ENCODE measurements at places on chromosomes 2 and 18.
A peak's percentile ranks its signal among the peaks of the same experiment; 100 is the strongest.

GRCh38 chr2:113176696-113177355 lies 3.1 kb downstream of the PSD4 start:
- DNase-seq: no peak

- no peak for DNase-seq
Measured at GRCh38 chr2:72896446-72896845, 9.2 kb downstream of the SPR start.

- peak; percentile 53 for DNase-seq
Measured at GRCh38 chr2:207692206-207693065, 19.0 kb upstream of the CCNYL1 start.

- DNase-seq: no peak
Measured at GRCh38 chr2:101638181-101638711, 59.3 kb upstream of the MAP4K4 start.

GRCh38 chr2:233079473-233079877 lies 19.3 kb downstream of the INPP5D start:
- no peak for DNase-seq

- peak; percentile 83 for DNase-seq
Measured at GRCh38 chr2:29747786-29748470, 173.5 kb downstream of the ALK start.

DNA sequence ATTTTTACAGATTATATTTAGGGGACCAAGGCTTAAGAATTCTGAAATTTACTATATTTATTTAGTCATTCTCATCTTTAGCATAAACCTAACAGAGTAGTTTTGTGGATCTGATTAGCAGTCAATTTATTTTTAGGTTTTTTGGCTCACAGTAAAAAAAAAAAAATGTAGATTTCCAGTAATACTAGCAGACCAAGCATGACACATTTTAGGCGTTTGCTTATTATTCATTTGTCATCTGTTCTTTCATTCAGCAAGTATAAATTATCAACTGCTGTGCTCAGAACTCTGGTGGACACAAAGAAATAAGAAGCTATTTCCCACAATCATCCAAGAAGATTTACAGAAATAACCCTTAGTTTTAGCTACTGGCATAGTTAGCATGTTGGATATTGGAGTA lies 20.6 kb downstream of the PDE1A start:
- DNase-seq: no peak

GRCh38 chr2:98839292-98839691 lies 96.7 kb downstream of the CRACDL start:
- DNase-seq: no peak

DNA sequence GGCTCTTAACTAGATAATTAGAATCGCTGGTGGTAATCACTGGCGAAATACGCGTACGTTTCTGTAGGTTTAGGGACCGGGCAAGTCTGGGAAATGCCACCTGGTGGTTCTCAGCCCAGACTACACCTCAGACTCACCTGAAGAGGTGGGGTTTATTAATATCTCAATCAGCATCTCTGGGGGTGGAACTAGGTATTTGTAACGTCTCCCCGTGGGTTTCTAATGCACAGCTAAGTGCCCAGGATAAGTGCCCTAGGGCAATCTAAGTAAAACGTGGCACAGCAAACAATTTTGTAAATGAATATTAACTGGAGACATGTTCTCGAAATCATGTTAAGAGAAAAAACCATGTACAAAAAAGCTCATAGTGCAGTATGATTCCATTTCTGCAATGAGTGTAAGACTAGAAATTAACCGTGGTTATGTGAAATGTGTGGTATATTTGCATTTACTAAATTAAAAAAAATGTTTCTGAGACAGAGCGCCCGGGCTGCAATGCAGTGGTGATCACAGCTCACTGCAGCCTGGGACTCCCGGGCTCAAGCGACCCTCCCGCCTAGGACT lies 760 bp upstream of the CNOT11 start:
- DNase-seq: no peak

DNA sequence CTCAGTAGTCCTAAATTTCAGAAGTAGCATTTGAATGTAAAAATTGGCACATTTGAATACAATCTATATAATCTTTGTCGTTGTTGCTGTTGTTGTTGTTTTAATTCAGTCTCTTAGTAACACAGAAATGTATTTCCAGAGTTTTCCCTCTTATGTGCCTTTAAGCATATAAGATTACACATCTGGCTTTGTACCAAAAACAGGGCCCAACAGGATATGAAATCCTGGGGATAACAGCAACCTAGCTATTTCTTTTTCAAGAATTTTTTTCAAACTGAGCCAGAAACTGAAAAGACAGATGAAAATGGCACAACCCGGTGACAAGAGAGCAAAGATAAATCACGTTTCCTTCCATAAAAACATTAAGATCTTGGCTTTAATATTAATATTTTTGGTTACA lies 906.7 kb downstream of the NRXN1 start:
- no peak for DNase-seq

DNA sequence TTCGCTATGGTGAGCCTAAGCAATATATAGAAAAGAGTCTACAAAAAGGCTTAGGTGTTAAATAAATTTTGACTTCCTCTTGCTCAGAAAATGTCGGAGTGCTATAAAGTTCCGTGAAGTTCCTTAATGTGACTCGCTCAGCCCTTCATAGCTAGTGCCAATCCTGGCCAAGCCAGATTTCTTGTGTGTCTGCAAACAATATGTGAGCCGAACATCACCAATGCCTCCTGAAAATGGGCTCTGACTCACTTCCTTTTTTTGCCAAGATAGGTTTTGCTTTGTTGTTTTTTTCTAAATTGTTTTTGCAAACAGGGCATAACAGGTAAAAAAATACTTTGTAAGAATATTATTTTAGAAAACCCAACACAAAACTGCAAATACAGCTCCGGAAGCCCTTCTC lies 26.1 kb downstream of the CDC42EP3 start:
- peak; percentile 81 for DNase-seq

GRCh38 chr2:237125967-237126366 lies 40.3 kb downstream of the COPS8 start:
- no peak for DNase-seq

DNA sequence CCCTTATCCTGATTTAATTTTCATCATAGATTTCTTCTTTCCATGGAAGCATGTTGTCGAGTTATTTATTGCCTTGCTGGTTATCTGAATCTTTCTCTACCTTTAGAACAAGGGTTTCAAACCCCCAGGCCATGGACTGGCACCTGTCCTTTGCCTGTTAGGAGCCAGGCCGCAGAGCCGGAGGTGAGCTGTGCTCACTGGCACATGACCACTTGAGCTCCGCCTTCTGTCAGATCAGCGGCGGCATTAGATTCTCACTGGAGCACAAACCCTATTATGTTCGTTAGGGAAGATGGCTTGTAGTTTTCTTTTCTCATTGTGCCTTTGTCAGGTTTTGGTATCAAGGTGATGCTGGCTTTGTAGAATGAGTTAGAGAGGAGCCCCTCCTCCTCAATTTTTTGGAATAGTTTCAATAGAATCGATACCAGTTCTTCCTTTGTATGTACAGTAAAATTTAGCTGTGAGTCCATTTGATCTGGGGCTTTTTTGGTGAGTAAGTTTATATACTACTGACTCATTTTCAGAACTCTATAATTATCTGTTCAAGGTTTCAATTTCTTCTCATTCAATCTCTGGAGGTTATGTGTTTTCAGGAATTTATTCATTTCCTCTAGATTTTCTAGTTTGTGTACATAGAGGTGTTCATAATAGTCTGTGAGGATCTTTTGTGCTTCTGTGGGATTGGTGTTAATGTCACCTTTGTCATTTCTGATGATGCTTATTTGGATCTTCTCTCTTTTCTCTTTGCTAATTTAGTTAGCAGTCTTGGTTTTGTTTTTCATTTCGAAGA lies 668.0 kb upstream of the FAM98A start:
- no peak for DNase-seq

GRCh38 chr2:172647439-172647838 lies 88.2 kb upstream of the RAPGEF4 start:
- DNase-seq: no peak

GRCh38 chr2:181235683-181236459 lies 221.3 kb upstream of the ITGA4 start:
- DNase-seq: no peak

GRCh38 chr18:35610724-35611123 lies 29.2 kb downstream of the GALNT1 start:
- DNase-seq: no peak

All from MG63 (cell line).